Activated CD4-positive, alpha-beta T cell treated with anti-CD3 and anti-CD28 coated beads, Interleukin-2, amount 50 U/mL, for 16 hours (primary cell): ENCODE measurements at places on chromosomes 7 and 10.

DNA sequence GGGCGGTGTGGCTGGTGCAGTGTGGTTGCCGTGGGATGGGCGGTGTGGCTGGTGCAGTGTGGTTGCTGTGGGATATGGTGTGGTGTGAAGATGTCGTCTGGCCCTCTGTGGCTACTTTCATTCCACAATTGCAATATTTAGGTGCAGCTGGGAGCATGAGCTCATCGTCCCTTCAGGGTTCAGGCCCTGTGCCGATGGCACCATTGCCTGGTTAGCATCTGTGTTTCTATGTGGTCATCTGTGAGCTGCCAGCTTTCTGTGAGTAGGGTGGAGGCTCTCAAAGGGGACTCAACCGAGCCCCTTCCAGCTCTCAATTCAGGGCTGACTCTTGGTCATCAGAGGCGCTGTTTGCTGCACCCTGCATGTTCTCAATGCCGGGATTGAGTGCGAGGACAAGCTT, 3.6 kb downstream of the ADGRA1 start:
- no peak for DNase-seq

GRCh38 chr7:65216469-65216868, 157.2 kb upstream of the ZNF92 start:
- peak; percentile 63 for DNase-seq

DNA sequence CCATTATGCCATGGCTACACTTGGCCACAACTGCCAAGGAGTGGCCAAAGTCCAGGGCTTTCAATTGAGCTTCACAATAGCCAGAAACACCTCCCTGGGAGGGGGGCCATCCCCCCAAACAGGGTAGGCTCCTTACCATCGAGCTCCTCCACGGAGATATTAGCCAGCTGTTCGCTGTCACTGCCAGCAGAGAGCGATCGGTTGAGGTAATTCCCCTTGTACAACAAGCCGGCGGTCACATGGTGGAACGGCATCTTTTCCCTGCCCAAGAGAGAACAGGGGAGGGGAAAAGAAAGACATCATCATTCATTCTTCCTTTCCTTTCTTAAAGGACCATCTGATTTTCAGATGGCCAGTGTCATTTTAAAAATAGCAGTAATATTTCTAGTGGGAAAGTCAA, 133.6 kb downstream of the CALN1 start:
- DNase-seq = no peak

GRCh38 chr10:100696477-100696901, 48.9 kb upstream of the PAX2 start:
- peak; percentile 44 for DNase-seq

DNA sequence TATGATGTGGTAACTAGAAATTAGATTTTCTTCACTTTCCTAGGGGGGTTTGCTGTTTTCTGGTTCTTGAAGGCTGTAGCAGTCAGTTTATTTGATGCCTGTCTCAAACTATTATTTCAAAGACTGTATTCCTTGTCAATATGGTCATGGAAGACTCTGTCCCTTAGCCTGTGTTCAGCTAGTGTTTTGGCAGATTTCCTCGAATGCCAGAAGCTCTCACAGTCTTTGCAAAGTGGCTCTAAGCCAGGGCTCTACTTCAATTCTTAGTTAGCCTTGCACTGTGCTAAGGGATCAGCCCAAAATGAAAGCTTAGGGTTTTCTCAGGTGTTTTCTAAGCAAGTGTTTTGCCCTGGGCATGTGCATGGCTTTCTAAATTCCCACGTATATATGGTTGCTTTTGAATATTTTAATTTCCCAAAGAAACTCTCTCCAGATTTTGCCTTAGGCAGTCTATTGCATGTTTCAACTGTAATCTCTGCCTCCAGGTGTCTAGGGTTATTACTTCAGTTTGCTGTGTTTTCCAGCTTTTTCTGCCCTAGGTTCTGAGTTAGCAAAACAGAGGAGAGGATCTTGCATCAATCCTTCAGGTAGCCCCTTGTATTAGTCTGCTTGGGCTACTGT, 7.2 kb upstream of the C1GALT1 start:
- DNase-seq = no peak

DNA sequence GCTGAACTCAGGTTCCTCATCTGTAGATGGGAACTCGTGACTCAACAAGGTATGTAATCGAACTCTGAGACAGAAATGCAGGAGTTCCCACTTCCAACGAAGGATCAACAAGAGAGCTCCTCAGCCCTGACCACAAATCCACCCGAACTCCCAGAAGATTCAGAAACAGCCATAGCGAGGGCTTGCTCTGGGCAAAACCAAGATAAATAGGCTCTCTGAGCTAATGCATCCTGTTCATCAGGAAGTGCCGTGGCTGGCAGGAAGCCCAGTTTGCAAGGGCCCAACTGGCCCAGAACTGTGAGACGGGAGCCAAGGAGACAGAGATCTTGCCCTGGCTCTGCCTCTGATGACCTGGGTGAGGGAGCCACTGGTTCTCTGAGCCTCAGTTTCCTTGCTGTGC, 141.7 kb upstream of the PFKP start:
- no peak for DNase-seq

GRCh38 chr10:76195654-76196390, 764.4 kb downstream of the LRMDA start:
- no peak for DNase-seq

- no peak for DNase-seq
Measured at GRCh38 chr10:104862-105565, 30.2 kb upstream of the ZMYND11 start.

DNA sequence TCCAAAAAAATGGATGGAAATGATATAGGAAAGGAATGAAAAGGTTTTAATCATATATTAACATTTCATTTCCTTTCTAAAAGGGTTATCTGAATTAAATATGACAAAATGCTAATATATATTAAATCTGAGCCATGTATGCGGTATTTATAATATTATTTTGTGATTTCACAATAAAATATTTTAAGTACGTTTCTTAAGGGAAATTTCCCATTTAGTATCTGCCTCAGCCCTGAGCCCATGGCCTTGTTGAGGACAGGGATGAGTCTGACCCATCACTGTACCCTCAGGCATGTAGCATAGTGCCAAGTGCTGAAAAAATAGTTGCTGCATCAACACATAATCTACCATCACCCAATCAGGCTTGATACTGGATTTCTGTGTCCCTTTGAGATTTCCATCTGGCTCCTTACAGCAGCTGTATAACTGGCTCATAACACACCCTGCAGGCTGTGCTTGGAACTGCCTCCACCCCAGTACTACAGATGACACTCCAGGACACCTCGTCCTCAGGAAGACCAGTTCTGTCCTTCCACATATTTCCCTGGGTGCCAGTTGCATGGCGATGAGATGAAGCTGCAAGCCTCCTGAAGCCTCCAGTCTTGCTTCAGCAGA, 59.4 kb upstream of the ASAH2 start:
- DNase-seq = peak; percentile 39

DNA sequence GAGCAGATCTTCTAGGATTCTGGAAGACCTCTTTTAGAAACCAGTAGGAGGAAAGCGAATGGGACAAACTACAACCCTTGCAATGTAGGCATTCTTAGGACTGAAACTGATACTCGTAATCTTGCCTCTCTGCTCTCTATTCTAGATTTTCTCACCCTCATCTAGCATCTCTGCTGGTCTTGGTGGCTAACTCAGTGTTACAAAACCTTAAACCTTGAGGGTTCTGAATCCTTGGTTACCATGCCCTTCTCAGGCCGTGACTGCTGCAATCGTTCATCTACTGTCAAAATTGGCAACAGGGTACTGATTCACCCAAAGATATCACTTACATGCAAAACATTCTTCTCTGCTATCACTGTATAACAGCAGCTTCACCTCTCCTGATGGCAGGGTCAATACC, 55.2 kb downstream of the SAMD9 start:
- no peak for DNase-seq

GRCh38 chr10:93746844-93747284, 10.9 kb upstream of the LGI1 start:
- no peak for DNase-seq
